Stimulated activated CD8-positive, alpha-beta memory T cell treated with anti-CD3 and anti-CD28 coated beads, Interleukin-7, amount 100 ng/mL, for 4 hours (primary cell): ENCODE measurements at places on chromosomes 1 and 21.

DNA sequence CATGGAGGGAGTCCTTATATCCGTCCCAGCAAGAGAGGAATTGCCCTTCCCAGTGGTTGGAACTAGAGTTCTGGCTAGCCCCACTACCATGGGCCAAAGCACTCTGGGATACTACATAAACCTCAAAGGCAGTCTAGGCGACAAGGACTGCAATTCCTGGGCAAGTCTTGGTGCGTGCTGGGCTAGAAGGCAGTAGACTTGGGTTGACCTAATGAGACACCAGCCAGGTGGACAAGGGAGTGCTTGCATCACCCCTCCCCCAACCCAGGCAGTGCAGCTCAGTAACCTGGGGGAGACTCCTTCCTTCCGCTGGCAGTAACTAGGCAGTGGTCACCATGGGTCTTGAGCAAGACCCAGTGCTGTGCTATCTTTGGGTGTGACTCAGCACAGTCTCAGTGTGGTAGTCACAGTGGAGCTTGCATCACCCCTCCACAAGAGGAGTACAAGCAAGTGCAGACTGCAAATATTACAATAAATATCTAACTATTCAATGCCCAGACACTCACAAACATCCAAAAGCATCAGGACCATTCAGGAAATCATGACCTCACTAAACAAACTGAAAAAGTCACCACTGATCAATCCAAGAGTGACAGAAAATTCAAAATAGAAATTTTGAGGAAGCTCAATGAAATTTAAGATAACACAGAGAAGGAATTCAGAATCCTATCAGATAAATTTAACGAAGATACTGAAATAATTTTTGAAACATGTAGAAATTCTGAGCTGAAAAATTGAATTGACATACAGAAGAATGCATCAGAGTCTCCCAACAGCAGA is 84.7 kb upstream of the LYPLAL1 start:
- DNase-seq: no peak

DNA sequence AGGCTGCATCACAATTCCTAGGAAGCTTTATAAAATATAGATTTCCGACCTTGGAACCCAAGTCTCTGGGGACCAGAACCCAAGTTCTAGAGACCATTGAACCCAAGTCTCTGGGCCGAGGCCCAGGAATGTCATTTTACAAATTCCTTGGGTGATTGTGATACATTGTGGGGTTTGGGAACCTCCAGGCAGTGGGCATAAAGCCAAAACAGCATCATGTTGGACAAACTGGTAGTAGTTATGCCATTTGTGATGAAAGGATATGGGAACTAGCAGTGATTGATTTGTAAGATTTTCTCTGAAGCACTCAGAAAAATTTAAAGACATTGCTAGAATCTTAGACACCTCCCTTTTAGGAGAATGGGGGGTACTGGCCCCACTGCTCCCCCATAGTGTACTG is 160.2 kb downstream of the HIVEP3 start:
- DNase-seq: no peak

DNA sequence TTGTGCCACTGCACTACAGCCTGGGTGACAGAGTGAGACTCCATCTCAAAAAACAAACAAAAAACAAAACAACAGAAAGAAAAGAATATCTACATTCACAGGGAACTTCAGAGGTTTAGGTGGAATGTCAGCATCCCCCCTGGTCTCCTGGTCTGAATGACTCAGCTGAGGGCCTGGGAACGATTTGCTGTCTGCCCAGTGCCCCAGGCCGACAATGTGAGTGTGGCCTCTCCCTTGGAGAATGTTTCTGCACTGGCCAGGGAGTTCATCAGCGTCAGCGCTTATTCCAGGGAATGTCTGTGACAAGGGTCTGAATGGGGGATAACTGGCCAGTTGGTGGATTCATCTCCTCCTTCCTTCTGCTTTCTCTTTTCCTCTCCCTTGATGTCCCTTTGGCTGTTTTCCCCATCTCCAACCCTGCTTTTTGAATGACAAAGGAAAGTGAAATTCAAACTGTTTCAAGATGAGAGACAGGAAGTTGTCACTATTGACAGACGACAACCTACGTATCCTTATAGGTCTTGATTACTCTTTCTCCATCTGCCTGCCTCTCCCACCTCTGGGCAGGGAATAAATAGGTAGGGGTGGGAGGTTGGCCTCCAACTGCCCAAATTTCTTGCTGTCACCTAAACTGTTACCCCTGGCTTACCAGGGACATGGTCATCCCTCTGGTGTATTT is 213.1 kb downstream of the HHAT start:
- DNase-seq: no peak

GRCh38 chr1:2476061-2476999 is at the start of gene PLCH2:
TSS of gene PLCH2 (plus strand) at chr1:2476289. CDS start at chr1:2476589, 300 bp downstream.
- no peak for DNase-seq

DNA sequence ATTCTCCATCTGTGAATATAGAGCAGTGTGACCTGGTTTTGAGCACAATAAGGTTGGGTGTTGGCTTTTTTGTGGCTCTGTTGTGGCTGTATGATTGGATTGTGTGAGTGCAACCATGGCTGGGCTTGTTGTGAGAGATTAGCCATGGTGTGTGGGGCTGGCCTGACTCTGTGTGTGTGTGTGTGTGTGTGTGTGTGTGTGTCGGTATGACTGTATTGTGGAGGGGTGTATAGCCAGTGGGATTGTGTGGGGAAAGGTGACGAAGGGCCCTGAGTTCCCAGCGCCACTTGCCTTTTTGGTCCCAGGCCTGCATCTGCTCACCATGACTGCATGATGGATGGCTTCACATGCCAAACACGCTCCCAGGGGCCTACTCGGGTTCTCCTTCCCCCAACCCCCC is 5.9 kb upstream of the SLC6A9 start:
- DNase-seq: no peak
